Stimulated activated CD8-positive, alpha-beta memory T cell treated with anti-CD3 and anti-CD28 coated beads, Interleukin-4, amount 100 ng/mL, for 4 hours (primary cell): ENCODE measurements at places on chromosomes 5 and 9.

DNA sequence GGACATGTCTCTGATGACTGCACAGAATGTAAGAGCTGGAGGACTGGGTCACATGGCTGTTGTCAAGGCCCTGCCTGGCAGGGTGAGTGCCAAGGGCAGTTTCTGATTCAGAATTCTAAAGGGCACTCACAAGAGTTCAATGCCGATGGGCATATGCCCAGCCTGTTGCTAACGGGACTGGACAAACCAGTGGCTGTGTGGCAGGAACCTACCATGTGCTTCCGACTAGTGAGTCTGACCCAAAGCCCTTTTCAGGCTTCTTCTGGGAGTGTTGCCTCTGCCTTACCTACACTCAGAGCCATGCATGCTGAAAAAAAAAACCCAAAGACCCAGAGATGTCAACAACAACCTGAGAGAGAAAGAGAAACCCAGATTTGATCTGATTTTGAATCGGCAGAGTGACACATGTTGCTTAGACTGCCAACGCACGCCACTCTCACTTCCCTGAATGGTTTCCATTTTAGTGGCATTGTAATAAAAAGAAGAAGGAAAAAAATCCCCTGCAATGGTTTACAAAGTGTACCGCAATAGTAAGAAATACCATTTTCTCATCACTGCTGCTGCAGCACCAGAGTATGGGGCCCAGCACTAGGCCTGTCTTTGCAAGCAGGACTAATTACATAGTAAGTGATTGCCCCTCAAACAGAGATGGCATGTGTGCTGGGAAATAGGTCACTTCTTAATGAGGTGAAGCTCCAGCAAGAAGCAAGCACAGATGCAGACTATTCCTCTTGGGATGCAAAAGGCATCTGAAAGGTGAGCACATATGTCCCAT lies 194.3 kb downstream of the PALM2AKAP2 start:
- no peak for DNase-seq

DNA sequence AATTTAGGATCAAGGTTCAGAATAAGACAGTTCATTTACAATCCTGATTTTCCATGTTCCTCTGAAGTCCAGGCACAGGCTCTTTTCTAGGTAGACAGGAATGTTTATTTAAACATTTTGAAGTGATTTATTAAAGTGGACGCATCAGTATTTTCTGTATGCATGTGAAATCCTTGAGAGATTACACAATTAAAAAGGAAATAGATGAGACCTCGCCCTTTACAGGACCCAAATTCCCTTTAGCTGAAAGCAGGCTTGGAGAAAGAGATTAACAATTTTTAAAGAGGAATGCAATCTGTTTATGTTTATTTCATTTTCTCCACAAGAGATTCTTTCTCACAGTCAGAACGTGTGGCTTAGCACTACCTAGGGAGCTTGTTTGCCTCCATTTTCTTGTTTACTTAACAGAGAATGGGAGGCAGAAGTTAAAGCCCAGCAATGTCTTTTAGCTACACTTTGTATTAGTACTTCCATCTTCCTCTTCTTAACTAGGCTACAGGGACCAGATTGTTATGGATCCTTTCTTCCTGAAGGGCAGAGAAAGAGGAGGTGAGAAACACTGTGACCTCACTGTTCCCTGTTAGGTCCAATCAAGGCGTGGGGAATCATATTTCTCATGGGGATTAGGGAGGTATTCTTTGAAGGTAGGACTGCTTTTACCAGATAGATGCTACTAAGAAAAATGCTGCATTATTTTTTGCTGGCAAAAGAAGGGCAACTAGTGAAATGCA lies 416.0 kb downstream of the SH3GL2 start:
- no peak for DNase-seq

DNA sequence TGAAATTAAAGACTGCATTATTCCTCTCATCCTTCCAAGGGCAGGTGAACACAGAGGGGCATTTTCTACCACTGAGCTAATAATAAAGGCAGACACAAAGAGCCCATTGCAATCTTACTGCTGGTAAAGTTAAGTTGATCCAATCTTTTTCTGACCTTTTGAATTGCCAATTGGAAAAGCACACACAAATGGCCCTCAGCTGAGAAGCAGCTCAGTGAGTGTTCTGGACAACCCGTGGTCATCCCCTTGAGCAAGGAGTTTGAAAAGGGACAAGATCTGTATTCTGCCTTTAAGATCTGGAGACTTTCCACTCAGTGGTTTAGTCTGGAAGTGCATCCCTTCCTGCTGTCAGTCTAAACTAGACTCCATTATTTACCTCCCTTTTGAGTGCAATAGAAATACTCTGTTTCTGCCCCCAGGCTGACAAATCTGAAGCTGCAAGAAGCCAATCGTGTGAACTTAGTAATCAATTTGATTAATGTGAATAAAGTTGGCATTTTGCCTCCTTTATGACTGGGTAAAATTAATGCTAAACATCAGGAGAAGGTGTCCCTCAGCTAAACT lies 835.7 kb downstream of the MAT2B start:
- no peak for DNase-seq

DNA sequence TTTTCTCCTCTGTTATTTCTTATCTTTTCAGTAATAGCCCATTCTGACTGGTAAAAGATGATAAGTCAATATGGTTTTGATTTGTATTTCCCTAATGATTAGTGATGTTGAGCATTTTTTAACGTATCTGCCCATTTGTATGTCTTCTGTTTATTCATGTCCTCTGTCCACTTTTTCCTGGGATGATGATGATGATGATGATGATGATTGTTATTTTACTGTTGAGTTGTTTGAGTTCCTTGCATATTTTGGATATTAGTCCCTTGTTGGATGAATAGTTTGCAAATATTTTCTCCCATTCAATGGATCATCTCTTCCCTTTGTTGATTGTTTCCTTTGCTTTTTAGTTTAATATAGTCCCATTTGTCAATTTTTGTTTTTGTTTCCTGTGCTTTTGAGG lies 27.0 kb downstream of the UTP15 start:
- DNase-seq = no peak

DNA sequence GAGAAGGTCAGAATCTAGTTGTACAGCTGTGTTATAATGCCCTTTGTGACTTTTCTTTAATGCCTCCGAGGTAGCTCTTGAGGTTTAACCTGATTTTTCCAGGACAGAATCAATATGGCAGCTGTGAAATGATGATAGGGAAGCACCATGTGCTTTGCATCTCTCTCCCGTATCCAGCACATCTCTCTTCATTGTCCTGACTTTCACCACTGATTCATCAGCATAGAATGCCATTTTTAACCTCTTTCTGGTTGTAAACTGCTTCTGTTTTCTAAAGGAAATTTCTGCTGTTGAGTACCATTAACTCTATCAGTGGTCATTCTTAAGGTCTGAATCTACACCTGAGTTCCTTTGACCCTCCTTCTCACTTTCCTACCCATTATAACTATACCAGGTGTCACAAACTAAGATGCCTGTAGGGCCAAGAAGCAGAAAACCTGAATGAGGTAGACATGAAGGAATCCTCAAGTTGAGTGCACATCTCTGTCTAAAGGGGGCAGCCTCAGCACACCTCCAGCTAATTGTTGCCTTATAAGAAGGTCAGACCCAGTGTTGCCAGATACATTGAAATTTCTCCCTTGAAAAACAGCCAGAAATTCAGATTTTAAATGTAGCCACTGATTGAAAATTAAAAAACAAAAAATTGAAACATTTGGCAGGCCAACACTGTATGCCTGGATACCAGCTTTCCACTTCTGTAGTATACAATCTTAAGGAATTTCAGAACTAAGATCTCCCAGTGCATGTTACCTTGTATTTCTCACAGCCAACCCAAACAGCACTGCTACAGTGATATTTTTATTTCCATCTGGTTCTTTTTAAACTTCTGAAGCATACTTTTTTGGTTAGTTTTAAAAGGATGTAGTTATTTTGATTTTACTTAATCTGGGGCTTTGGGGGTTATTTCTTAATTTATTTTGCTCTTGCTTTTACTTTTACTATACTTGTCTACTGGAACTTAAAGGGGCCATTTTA lies 35.8 kb upstream of the TLX3 start:
- DNase-seq = no peak

DNA sequence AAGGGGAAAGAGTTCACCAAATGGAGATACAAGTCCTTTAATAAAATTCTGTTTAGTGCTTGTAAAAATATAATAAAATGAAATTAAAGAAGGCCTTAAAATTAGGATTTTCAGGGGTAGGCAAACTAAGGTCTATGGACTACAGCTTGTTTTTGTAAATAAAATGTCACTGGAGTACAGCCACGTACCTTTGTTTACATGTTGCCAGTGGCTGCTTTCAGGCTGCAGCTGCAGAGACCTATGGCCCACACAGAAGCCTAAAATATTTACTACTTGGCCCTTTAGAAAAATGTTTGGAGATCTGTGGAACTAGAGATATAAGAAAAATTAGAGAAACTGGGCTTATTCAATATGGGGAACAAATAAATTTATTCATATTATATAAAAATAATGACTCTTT lies 122.8 kb downstream of the RPS23 start:
- DNase-seq = no peak

DNA sequence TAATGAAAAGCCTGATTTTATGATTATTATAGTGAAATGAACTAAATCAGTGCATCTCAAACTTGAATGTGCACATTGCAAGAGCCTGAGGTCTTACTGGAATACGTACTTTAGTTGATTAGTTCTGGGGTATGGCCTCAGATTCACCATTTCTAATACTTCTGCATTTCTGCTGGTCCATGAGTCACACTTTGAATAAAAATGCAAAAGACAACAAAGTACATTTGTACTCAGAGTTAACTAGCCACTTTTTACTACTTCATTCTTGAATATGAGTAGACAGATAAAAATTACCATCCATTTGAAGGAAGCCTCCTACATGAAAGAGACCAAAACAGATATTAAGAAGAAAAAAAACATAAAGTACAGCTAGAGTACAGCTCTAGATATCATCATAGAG lies 27.1 kb upstream of the PRR16 start:
- no peak for DNase-seq

- no peak for DNase-seq
Observed at GRCh38 chr9:32326146-32326545, 58.3 kb upstream of the ACO1 start.
